ELR (cell line): ENCODE measurements at places on chromosomes 2 and 18.
A peak's percentile ranks its signal among the peaks of the same experiment; 100 is the strongest.

DNA sequence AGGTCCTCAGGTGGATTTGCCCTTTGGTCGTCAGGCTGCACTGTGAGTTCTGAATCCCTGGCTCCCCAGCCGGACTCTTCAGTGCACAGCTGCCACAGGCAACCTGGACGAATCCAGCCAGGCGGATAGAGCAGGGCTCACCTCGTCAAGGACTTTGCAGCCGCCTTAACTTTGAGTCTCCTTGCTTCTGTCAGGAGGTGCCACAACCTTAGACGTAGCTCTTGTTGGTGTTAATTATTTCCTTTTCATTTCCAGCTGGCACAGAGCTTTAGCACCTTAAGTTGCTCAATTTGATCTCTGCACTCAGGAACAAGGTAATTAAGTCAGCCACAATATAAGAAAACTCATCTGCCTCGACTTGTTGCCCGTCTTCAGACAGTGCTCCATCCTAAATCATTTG lies 17.7 kb downstream of the SMIM21 start:
- no peak for DNase-seq

- DNase-seq: peak; percentile 29
Measured at GRCh38 chr2:8966123-8966908, 37.2 kb downstream of the MBOAT2 start.

DNA sequence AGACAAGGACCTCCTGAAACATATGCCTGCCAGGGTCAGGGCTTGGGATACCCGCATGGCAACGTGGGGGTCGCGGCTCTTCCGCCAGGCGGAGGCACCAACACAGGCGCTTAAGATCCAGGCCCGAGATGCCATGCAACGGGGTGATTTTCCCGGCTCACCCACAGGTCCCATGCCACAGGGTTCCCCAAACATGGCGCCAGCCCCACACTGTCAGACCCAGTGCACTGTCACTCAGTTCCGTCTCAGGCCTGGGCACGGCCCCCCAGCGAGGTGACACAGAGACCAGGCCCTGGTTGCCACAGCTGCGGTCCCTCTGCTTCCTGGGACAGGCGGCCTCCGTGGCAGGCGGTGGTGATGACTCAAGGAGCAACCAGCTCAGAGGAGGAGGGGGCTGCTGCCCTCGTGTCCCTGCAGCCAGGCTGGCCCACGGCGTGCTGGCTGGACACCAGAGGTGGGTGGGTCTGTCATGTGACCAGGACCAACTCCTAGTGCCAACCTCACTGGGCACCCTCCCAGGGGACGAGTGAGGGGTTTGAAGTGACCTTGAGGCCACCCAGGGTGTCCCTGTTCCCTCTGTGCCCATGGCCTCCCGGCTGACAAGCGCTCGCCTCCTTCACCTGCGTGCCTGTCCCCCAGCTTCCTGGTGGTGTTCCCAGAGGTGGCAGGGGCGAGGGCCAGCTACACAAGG lies 4.9 kb downstream of the PDCD1 start:
- peak; percentile 38 for DNase-seq

GRCh38 chr2:67845621-67846369 lies 217.0 kb downstream of the C1D start:
- DNase-seq: no peak

GRCh38 chr2:109352056-109352897 lies 223.3 kb downstream of the SH3RF3 start:
- DNase-seq: no peak

DNA sequence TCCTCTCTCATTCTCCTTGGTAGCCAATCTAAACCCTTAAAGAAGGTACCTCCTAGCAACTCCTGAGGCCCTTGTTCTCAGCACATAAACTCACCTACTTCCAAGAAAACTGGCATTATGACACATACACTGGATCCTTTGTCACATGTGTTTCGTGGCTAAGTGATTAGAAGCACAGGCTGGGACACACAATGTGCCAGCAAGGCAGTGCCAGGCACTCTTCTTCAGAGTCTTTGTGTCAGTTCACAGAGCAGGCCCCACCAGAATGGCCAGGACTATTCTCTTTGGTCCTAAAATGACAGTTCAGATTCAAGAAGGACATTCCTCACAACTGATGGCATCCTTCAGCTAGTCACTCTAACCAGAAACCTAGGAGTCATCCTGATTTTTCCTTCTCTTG lies 40.3 kb downstream of the SMC6 start:
- no peak for DNase-seq

GRCh38 chr2:2187196-2187595 lies 143.9 kb downstream of the MYT1L start:
- no peak for DNase-seq

GRCh38 chr2:191385416-191386160 lies 140.4 kb downstream of the MYO1B start:
- peak; percentile 77 for DNase-seq

- no peak for DNase-seq
Measured at GRCh38 chr18:63155910-63156773, 163.4 kb downstream of the BCL2 start.

DNA sequence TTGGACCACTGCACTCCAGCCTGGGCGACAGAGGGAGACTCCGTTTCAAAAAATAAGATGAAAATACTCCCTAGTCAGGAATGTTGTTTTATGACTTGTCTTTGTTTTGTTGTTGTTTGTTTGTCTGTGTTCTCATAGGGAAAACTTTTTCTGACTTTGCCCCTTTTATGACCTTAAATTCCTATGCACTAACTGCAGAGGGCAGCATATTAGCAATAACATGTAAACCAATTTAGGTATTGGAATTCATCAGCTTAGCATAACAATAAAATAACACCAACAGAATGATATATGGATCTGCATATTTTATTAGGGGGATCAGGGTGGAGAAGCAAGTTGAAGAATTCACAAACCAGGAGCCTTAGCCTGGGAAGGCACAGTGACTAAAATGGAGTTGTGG lies 631.5 kb downstream of the SUCLG1 start:
- peak; percentile 44 for DNase-seq

DNA sequence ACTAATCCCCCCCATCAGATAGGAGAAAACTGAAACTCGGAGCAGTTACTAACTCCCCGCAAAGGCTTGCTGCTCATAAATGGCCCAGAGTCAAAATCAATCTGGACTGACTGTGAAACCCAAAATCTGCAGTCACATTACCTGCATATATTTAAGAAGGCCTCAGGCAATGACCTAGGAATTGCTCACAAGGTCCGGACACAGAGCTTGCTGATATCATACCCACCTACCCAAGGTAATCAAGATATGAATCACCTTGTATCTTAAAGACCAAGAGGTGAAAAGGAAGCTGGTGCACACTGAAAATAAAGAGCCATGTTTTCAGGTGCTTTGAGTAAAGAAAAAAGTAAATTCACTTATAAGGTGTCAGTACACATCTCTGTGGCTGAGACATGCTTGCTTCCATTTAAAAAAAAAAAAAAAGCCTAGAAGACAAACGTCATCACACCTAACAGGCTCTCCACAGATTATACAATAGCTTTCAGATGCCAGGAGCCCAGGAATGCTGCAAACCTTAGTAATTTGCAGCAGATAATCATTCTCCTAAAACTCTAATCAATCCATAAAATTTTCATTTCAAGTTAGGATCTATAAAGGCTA lies 195.4 kb downstream of the ZEB2 start:
- DNase-seq: no peak

DNA sequence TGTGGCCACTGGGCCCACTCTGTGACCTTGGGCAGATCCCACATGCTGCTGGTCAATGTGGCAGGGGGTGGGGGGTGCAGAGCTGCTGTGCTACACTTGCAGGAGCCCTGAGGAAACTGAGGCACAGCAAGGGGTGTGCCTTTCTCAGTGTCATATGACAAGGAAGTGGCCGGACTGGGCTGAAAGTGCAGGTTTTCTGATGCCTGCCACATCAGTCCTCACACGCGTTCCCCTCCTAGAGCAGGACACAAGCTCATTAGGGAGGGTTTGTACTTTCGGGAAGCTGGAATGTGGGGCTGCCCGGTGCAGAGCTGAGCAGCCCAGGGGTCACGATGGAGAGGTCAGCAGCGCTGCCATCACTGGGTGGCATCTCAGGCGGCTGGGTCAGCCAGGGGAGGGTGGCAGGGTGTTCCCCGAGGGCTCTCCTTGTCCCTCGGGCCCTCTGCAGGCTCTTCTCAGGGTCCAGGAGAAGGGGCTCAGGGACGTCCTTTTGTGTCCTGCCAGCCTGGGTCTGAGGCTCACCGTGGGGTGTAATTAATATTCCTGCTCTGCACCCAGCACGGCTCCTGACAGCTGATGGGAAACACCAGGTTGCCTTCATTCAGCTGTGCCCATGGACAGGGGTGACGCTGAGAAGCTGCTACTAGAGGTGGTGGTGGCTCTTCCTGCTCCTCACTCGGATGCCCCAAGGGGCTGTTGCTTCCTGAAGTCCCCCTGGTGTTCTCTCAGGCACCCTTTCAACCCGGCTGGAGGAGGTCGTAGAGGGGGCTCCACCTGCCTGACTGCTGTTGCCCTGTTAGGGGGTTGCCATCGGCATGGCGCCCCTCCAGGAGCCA lies 62.1 kb upstream of the HDAC4 start:
- DNase-seq: no peak

- DNase-seq: no peak
Measured at GRCh38 chr18:2843146-2843545, 3.7 kb upstream of the EMILIN2 start.

- DNase-seq: no peak
Measured at GRCh38 chr2:31207790-31208189, 9.5 kb downstream of the CAPN14 start.

DNA sequence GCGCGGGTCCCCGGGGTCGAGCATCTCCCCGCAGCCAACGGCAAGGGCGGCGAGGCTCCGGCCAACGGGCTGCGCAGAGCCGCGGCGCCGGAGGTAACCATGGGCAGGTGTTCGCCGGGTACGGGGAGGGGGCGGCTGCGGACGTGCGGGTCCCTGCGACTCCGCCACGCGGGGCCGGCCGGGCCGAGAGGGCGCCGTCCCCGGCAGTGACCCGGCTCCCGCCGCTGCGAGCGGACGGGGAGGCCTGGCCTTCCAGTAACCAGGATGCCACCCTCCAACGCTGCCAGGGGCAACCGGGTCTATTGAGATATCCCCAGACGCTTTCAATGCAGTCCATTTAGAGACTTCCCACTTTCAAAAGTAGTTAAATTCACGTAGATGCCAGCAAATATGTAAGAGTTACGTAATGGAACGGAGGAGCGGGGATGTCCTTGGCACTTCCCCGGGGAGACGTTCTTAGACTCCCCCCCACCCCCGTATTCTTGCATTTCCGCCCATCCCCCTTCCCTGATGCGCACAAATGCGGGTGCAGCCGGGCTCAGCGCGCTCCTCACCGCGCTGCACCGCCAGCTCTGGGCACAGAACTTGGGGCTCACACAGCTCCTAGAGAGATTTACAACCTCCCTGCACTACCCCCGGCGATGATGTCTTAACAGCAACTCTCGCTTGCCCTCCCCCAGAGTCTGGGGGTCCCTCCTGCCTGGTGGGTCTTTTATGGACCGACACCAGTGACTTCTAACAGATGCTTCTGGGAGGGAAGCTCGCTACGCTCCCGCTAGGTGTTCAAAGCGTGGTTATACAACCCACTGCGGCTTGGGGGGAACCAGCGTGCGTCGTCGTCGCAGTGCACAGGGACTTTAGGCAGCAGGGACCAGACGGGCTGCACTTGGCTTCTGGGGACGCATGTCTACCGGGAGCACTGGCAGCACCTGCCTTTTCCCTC lies 657 bp downstream of the SGPP2 start:
- no peak for DNase-seq

DNA sequence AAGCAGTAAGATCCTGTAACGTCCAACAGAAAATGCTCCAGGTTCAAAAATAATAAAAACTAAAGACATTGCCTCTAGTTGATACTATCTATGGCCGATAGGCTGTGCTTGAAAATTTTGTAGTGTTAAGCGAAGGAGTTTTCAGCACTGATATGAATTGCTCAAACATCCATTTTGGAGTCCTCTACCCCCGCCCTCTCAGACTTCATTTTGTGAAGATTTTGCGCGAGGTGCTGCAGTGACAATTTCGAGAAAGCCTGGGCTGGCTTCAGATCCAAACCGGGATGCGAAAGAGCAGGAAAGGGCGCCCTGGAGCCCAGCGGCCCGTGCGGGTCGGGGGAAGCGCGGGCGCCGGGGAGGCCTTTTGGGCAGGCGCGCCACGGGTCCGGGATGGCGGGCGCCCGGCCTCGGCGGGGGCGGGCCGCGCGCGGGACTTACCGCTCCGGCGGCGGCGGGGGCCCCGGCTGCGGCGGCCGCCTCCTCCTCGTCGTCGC lies 1.8 kb downstream of the SP3 start:
- peak; percentile 83 for DNase-seq

DNA sequence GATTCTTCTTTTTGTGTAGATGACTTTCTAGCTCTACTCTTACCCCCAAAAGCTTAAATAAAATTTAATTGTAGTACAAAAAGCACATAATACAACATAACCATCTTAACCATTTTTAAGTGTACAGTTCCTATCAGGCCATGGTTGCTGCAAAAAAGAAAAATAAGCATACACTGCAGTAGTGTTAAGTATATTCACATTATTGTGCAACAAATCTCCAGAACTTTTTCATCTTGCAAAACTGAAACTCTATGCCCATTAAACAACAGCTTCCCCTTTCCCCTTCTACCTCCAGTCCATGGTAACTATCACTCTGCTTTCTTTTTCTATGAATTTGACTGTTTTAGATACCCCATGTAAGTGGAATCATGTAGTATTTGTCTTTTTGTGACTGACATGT lies 18.1 kb downstream of the PPM1B start:
- no peak for DNase-seq

DNA sequence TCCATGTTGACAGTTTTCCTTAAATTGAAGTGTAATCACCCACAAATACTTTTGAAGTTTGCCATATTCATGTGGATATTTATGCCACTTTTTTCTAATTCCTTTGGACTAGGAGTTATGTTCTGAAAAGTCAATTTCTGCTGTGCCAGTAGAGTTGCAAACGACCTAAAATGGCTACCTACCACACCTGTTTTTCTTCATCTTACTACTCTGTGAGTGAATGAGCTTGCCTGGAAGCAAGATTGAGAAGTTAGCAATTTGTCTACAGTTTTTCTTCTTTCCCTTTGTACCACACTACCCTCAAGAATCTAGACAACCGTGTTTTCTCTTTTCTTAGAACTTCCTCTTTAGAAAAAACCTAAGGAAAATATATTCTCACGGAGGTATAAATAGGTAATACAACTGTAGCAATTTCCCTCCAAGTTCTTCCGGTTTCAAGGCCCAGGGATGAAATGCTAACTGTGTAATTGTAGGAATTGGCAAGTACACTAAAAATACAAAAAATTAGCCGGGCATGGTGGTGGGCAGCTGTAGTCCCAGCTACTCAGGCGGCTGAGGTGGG lies 7.3 kb upstream of the SLC39A10 start:
- DNase-seq: no peak

DNA sequence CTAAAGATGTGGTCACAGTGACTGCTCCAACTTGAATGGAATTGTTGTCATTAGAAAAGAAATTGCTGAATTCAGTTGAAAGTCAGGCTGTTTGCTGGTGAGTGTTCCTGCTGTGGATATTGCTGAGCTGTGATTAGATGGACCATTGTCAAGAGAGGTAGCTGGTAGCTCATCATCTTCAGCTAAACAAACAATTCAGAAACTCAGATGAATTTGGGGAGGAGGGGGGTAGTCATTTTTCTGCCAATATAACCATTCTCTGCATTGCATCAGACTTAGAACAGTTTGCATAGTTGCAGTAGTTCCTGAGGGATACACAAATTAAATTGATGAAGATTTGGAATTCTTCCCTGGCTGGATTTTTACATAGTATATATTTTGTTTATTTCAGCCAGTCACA lies 108.3 kb downstream of the MTCL1 start:
- DNase-seq: no peak

- DNase-seq: peak; percentile 56
Measured at GRCh38 chr2:47069628-47070154, 85.4 kb downstream of the STPG4 start.

- no peak for DNase-seq
Measured at GRCh38 chr2:49943944-49944778, 789.8 kb upstream of the FSHR start.
